ENCODE measurements at places on chromosomes 4 and X.

- peak; percentile 7 for DNase-seq
These were observed 58.6 kb upstream of the P2RY10 start for GRCh38 chrX:78886550-78886949.

DNA sequence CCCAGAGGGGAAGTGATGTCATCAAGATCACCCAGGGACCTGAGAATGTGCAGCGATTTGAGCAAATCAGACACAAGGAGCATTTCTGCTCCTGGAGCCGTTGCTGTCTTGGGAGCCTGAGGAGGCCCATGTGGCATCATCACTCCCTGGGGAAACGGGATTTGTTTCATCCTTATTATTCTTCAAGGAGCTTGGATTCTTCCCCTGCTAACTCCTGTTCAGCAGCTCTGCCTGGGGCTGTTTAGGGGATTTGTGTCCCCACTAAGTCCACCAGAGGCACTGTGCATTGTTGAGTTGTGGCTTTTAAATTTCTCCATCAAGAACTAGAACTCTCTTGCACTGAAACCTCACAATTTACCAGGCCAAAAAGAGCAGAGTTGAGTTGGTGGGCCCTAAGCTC is 104.2 kb upstream of the MSX1 start:
- peak; percentile 28 for DNase-seq

DNA sequence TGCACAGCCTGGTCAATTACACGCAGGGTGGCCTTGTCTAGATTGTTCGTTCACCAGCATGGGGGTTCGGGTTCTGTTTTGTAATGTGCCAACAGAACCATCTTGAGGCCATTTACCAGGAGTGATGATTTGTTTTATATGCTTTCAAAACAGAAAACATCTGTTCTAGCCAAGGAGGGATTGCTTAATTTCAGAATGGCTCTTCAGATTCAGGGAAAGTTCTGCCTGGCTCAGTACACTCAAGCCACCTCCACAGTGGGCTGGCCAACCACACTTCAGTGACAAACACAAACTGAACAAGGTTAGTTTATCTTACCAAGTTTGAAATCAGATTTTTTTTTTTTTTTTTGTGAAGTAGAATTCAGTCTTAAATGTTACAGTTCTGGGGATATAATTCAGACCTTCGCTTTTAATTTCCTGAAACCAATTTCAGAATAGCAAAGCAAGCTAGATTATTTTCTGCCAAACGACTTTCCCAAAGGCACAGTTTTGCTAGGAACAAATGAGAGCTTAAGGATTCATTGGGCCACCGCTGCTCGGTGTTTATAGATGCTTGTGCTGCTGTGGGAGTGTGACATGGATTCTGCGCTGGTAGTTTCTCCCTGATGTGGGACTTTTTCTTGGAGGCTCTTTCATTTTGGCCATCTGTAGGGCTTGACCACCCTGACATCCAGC is 23.4 kb downstream of the SMS start:
- DNase-seq, result no peak

DNA sequence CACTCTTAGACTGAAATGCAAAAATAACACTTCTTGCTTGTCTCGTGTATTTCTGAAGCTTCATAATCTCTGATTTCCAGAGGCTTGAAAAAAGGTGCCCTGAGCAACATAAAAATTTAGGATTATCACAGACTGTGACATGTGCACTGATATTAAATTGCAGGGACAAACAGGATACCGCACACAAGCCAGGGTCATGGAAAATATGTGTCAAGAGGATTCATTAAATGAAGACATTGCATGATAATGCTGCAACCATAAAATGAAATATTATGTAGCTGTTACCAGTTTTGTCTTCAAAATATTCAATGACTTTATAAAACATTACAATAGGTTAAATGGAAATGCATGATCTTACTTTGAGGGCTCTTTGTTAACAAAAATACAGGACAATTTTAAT is 328.0 kb downstream of the KCTD8 start:
- DNase-seq, result no peak

DNA sequence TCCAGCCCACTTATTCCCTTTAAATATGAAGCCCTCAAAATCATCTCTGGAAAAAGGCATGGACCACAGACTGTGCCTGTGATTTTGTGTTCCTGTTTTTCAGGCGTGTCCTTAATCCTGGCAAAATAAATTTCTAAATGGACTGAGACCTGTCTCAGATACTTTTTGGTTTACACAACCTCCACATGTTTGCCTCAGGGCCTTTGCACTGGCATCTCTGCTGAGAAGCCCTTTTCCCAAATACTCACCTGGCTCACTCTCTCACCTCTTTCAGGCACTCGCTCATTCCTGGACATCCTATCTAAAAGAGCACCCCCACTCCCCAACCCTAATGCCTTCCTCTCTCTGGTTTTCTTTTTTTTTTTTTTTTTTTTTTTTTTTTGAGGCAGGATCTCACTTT is 40.5 kb downstream of the CHRNA9 start:
- no peak for DNase-seq

- DNase-seq, result no peak
These were observed 178.7 kb downstream of the RASL11B start for GRCh38 chr4:53040851-53041250.

GRCh38 chrX:107823456-107823855 is 2.2 kb upstream of the MID2 start:
- DNase-seq, result no peak

GRCh38 chr4:113534711-113535110 is 226.8 kb downstream of the CAMK2D start:
- no peak for DNase-seq

- no peak for DNase-seq
These were observed 113.1 kb downstream of the QDPR start for GRCh38 chr4:17398805-17399204.

DNA sequence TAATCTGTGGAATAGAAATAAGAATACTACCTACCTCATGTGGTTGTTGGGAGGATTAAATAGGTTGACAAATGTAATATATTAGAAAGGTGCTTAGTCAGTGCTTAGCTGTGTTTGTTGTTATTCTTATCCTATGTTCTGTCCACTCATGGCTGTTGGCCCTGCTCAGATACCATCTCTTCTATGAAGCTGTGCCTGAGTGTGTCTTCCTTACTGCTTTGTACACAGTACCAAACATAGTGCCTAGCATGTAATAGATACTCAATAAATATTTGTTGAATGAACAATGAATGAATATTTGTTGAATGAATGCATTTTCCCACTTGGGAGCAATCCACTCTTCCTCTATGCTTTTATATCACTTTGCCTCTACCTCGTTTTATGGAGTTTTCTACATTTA is 57.2 kb downstream of the NHS start:
- DNase-seq, result no peak

- no peak for DNase-seq
These were observed 131.3 kb downstream of the IL1RAPL2 start for GRCh38 chrX:104697294-104697693.

GRCh38 chr4:161573836-161574235 is 590.0 kb downstream of the FSTL5 start:
- peak; percentile 26 for DNase-seq

- no peak for DNase-seq
These were observed 83.0 kb downstream of the TNIP2 start for GRCh38 chr4:2673157-2673556.

- DNase-seq, result peak; percentile 54
These were observed 4.9 kb upstream of the TLR8 start for GRCh38 chrX:12901486-12901885.

- DNase-seq, result peak; percentile 42
These were observed 257.9 kb upstream of the CPEB2 start for GRCh38 chr4:14744346-14744745.

- no peak for DNase-seq
These were observed 58.9 kb downstream of the HOPX start for GRCh38 chr4:56622176-56622575.

DNA sequence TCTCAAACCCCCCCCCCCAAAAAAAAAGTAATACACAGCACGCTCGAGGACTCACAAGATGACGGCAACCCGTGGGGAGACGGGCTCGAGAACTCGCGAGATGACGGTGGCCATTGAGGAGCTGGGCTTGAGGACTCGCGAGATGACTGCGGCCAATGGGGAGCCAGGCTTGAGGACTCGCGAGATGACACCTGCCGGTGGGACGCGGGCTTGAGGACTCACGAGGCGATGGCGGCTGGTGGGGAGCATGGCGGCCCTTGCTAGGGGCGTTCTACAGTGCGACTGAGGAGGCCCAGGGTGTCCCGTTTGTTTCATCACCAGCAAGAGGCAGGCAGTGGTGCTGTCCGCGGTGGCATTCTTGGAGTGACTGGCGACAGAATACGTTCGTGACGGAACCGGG is 172.4 kb upstream of the MAGEB16 start:
- DNase-seq, result no peak

GRCh38 chr4:6093671-6094070 is 75.4 kb upstream of the C4orf50 start:
- no peak for DNase-seq

DNA sequence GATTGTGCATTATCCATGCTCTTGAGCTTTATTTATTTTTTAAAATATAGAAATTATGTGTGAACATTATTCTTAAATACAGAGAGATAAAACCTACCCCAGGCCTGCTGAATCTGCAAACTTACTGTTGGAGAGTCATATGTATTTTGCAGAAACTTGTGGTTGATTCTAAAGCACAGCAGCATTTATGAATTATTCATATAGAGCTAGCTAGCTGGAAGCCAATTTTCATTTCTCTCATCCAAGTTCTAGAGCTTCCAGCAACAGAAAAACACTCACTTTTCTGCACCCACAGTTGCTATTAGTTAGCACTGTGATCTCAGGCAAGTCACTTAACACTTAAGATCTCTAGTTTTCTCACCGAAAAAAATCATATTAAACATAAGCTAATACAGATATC is 479.5 kb upstream of the FAM47C start:
- no peak for DNase-seq

- DNase-seq, result no peak
These were observed 140.7 kb downstream of the TMEM164 start for GRCh38 chrX:110143454-110144210.

- no peak for DNase-seq
These were observed 349.2 kb downstream of the TLL1 start for GRCh38 chr4:166222271-166222670.

GRCh38 chrX:107769581-107770317 is 5.8 kb downstream of the TSC22D3 start:
- no peak for DNase-seq

GRCh38 chr4:11598591-11598990 is 169.9 kb upstream of the HS3ST1 start:
- no peak for DNase-seq

DNA sequence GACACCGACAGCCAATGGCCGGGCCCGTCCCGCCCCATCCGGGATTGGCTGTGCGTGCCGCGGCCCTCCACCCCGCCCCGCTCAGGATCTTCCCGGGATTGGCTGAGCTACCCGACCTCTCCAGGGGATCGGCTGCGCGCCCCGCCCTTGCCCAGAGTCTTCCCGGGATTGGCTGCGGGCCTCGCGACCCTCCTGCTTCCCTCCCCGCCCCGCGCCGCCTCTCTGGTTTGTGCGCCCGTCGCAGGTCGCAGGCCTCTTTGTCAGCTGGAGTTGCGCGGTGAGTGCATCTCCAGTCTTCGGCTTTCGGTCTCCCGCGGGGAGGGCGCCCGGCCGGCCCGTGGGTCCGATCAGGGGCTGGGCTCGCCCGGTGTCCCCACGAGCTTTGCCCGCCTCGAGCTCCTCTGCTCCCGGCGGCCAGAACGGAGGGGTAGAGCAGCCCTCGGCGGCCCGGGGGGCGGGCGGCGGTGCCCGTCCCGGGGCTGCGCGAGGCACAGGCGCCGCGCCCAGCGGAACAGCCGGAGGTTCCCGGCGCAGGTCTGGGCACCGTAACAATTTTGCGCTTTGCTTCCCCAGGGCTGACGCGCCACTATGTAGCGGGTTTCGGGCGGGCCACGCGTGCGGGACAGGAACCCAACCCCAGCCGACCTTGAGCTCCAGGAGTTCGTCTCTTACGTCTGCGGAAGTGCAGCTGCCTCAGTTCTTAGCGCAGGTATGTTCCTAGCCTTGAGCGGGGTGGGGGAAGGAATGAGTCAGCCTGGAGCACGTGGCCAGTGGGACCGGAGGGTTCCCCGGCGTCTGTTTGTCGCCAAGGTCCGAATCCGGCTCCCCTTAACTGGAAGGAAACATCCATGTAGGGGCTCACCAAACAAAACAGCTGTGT is 38.7 kb downstream of the ERVMER34-1 start:
- peak; percentile 99 for DNase-seq

DNA sequence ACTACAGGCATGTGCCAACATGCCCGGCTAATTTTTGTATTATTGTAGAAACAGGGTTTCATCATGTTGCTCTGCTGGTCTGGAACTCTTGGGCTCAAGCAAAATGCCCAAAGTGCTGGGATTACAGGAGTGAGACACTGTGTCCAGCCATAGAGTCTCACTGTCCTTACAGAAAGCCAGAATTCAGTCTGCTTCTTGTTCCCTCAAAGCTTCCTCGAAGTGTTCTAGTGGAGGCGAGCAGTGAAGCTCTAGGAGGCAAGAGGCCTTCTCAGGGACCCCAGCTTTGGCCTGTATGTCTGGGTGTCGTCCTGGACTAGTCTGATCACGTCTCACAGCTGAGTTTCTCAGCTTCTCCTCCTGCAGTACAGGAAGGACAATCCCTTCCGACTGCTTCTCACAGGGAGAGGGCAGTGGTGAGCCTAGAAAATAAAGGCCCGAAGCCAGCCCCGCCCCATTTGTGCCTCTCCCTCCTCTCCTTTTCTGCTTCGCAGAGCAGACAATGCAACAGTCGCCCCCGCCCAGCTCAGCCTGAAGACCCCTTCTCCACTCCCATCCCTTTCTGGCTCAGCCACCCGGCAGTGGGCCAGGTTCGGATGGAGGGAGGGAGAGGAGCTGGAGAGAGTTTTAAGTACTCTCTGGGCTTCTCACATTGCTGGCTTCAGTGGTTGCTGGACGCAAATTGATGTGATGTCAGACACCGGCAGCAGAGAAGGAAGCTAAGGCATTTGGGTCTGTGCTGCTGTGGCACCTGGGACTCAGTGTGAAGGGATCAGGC is 11.1 kb upstream of the FAM3A start:
- DNase-seq, result peak; percentile 88
